Pancreas (tissue), 10 donors: ENCODE measurements at places on chromosomes 2 and 18. TPM values are rescaled to one million over a fixed set of nuclear protein-coding genes. Genes with fewer than 3 reads are reported as not detected.

- H3K4me3 ChIP-seq = no peak overlapping the region
- H3K27ac ChIP-seq = no peak overlapping the region
- H3K27me3 ChIP-seq = no peaks in the 10 kb centered on the region
Measured at GRCh38 chr2:211996857-211997256, 541.7 kb downstream of the ERBB4 start.

The SH3RF3 gene
- 1.9 TPM for total RNA-seq

GRCh38 chr2:30095402-30095801 is 51.4 kb upstream of the YPEL5 start:
- no peaks in the 10 kb centered on the region for H3K4me1 ChIP-seq
- no peaks in the 10 kb centered on the region for H3K36me3 ChIP-seq
- DNase-seq = no peak
- H3K27ac ChIP-seq = no peak overlapping the region
- no peak overlapping the region for H3K4me3 ChIP-seq

GRCh38 chr18:27240383-27240782 is 55.3 kb upstream of the CHST9 start:
- H3K36me3 ChIP-seq = no peaks in the 10 kb centered on the region
- H3K27me3 ChIP-seq = no peaks in the 10 kb centered on the region
- no peak overlapping the region for H3K27ac ChIP-seq
- H3K4me1 ChIP-seq = no peaks in the 10 kb centered on the region
- H3K4me3 ChIP-seq = no peak overlapping the region
- no peak for DNase-seq

The NMUR1 gene
- 1.2 TPM for total RNA-seq

The RAB10 gene
- total RNA-seq = 56.9 TPM

DNA sequence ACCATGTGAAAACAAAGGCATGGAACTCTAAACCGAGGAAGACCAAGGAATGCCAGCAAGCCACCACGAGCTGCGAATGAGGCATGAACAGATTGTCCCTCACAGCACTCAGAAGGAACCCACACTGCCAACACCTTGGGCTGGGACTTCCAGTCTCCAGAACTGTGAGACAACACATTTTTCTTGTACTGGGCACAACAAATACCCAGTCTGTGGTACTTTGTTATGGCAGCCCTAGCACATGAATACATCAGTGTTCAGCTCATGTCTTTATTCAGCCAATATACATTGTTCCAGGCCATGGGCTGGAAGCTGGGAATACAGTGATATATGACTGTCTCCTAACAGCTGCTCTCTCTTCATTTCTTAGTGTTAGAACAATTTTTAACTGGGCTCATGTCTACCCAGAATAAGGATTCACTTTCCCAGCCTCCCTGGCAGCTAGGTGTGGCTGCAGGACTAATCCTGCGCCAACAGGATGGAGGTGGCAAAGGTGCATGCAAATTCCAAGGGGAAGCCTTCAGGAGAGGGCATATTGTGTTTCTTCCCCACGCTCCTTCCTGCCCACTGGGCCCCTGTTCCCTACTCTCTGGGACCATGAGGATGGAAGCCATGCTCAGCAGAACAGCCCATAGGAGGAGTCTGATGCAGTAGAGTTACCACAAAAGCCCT is 59.6 kb downstream of the STPG4 start:
- no peaks in the 10 kb centered on the region for H3K36me3 ChIP-seq
- no peaks in the 10 kb centered on the region for H3K27me3 ChIP-seq
- no peak overlapping the region for H3K27ac ChIP-seq
- H3K4me3 ChIP-seq = no peak overlapping the region
- DNase-seq = no peak
- H3K4me1 ChIP-seq = no peaks in the 10 kb centered on the region

DNA sequence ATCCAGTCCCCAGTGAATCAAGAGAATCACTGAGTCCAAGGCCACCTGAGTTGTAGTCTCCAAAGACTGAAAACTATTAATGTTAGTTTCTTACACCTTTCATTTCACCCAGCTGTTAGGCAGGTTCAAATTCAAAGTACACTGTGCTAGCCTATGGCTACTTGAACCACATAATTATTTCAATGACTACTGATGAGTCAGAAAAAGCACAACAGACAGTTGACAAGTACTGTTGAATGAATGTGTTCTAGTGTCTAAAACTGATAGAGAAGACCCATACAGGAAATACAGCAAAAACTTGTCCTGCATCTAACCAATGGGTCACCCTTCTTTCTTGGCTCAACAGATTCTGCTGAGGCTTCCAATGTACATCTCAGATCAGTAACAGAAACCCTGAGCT is 160.9 kb downstream of the MYO5B start:
- H3K36me3 ChIP-seq = no peaks in the 10 kb centered on the region
- H3K27ac ChIP-seq = no peak overlapping the region
- H3K4me1 ChIP-seq = no peaks in the 10 kb centered on the region
- H3K27me3 ChIP-seq = no peaks in the 10 kb centered on the region

- no peaks in the 10 kb centered on the region for H3K4me1 ChIP-seq
- H3K27me3 ChIP-seq = no peaks in the 10 kb centered on the region
- DNase-seq = no peak
- H3K4me3 ChIP-seq = no peak overlapping the region
- H3K27ac ChIP-seq = no peak overlapping the region
Measured at GRCh38 chr2:68423966-68424650, 43.0 kb downstream of the FBXO48 start.

- no peak overlapping the region for H3K27ac ChIP-seq
- no peaks in the 10 kb centered on the region for H3K4me1 ChIP-seq
- no peaks in the 10 kb centered on the region for H3K27me3 ChIP-seq
Measured at GRCh38 chr2:160389875-160390274, 103.7 kb downstream of the RBMS1 start.

The ANKRD30B gene
- total RNA-seq = 0.74 TPM

GRCh38 chr2:191245869-191246531 is 796 bp downstream of the MYO1B start:
- peak overlapping the region; percentile 97 for H3K4me3 ChIP-seq
- no peaks in the 10 kb centered on the region for H3K27me3 ChIP-seq
- no peaks in the 10 kb centered on the region for H3K36me3 ChIP-seq
- peak overlapping the region; percentile 91 for H3K27ac ChIP-seq
